ENCODE measurements at places on chromosomes 4 and X.

DNA sequence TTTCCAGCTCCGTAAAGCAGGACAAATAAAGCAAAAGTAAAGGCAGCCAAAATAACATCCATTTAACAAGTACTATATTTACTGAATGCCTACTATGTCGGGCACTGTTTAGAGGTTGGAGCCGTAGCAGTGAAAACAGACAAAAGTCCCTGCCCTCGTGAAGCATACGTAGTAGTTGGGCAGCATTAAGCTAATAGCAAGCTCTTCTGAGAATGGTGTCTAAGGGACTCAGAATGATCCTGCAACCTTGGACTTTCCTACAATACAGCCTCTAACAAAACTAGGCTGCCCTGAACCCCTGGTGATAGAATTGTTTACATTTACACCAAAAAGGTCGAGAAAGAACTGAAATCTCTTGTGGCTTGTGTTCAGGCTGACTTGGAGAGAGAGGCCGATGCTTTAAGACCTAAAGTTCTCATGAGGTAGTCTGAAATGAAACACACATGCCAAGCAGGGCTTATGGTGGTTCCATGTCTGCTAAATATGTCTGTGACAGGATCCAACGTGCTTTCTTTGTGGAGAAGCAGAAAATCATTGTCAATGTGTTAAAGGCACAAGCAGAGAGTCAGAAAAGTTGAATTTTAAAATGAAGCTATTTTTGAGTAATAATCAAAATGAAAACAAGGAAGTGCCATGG lies 898 bp upstream of the PDGFC start:
- no peak for DNase-seq

DNA sequence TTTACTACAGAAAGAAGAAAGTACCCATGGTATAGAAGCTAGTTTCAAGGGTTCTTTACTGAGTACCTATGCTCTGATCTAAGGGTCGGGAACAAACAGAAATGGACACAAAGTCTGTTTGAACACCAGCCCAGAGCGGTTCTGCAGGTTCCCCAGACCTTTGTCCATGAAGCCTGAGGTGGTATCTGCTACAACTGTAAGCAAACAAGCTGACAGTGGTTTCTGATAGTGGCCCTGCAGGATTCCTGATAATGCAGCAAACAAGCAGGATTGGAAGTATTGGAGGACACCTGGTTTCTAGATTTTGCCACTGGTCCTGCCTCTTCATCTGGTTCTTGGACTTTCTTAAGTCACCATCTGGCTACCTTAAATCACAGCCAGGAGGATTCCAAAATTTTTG lies 23.7 kb downstream of the SMPX start:
- no peak for DNase-seq

GRCh38 chrX:130555341-130555740 lies 153.6 kb downstream of the RBMX2 start:
- DNase-seq, result peak; percentile 77

DNA sequence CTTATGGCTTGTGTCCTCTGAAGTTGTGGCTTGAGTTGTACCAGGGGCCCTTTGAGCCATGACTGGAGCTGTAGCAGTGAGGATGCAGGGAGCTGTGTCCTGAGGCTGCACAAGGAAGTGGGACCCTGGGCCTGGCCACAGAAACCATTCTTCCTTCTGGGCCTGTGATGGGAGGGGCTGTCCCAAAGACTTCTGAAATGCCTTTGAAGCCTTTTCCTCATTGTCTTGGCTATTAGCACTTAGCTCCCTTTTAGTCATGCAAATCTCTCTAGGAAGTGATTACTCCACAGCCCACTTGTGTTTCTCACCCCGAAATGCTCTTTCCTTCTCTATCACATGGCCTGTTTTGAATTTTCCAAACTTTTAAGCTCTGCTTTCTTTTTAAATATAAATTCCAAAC lies 92.4 kb downstream of the FHDC1 start:
- DNase-seq, result no peak

DNA sequence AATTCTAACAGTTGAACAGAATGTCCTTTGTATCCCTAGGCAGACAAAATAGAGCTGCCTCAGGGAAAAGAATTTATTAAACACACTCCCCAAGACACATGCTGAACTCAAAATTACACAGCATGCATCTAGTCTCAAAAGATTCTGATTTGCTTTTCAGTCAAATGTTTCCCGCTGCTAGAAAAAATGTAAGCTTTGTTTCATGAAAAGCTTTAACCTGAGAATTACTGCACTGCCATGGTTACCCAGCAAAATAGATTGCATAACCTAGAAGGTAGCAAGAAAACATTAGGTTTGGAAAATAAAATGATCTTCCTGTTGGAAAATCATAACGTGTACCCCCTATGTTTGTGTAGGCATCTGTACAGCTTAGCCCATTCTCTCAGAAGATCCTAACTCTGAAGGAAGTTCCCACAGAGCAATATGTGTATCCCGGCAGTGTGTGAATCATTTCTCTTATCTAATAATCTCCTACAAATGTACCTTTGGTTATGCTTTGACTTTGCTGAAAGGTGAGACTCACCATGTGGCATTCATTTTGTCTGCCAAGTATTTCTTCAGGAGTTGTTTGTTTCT lies 646.9 kb downstream of the STPG2 start:
- DNase-seq, result no peak

DNA sequence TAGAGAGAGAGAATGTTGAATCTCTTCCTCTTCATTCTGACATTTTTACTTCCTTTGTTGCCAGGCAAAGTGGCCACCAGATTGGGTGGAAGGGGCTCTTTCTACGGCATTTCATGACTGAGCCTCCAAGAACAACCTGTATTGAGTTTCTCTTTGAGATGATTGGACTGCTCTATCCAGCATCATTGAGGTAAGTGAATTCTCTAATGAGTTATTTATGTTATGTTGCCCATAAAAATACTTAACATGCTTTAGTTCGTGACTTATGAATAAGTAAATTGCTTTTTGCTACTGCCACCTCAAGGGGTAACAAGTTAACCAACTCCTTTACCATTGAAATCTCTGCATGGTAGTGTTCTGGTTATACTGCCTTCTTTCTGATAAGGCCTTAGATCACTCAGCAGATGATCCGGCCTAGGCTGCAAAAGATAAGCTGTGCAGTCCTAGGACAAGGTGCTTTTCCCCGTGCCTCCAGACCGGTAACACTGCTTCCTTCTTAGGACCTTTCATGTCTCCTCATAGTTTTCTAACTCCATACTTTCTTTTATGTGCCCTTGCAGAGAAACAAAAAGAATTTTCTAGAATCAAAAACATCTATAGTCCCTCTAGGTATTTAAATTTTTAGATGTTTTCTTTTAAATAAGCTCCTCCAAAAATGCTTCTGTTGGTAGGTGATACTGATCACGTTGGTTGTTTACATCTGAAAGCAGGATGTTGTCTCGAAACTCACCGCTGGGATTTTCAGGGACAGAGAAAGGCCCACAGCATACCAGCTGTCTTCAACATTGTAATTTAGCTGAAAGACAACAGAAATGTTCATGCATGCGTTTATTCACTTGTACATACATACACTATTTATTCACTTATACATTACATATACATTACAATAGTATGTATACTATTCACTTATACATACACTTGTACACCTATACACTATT lies 157.1 kb upstream of the RBPJ start:
- DNase-seq, result no peak

GRCh38 chr4:143455211-143455610 lies 58.3 kb upstream of the SMARCA5 start:
- no peak for DNase-seq

GRCh38 chr4:86523333-86523732 lies 70.8 kb upstream of the PTPN13 start:
- DNase-seq, result no peak

GRCh38 chr4:54384563-54384962 lies 155.5 kb downstream of the PDGFRA start:
- DNase-seq, result peak; percentile 36

DNA sequence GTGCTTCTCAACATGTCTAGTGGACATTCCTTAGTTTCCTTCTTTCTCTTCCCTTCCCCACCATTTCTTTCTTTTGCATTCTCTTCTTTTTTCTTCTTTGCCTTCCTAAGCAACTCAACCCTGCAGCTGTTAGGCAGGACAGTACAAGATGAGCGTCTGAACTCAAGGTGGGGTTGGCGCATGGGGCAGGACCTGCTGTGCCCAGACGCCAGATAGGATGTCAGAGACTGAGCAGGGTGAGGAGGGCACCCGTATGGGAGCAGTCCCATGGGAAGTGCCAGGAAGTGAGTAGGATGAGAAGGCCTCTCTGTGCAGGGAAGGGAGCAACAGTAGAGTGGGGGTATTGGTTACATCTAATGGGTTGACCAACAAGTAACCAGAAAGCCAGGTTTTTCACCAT lies 38.1 kb upstream of the ZNF827 start:
- DNase-seq, result no peak

- DNase-seq, result no peak
These were observed 654.5 kb downstream of the TLL1 start for GRCh38 chr4:166527500-166527899.

- no peak for DNase-seq
These were observed 213.5 kb upstream of the TAPT1 start for GRCh38 chr4:16439768-16440167.

GRCh38 chrX:57641338-57641737 lies 38.7 kb downstream of the NLRP2B start:
- DNase-seq, result no peak

DNA sequence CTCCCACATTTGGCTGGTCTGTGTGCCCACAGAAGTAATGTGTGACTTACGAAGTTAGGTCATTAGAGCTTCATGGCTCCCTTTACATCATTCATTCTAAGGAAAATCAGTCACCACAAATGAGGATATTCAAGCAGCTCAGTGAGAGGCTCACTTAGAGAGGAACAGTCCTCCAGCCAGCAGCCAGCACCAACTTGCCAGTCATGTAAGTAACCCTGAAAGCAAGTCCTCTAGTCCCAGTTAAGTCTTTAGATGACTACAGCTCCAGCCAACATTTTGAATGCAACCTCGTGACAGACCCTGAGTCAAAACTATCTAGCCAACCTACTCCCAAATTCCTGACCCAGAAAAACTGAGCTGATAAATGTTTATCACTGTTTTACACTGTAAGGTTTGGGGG lies 71.3 kb downstream of the LRBA start:
- DNase-seq, result no peak

- no peak for DNase-seq
These were observed 112.2 kb downstream of the IDS start for GRCh38 chrX:149392921-149393320.
